ENCODE measurements at places on chromosomes 6 and 20.

DNA sequence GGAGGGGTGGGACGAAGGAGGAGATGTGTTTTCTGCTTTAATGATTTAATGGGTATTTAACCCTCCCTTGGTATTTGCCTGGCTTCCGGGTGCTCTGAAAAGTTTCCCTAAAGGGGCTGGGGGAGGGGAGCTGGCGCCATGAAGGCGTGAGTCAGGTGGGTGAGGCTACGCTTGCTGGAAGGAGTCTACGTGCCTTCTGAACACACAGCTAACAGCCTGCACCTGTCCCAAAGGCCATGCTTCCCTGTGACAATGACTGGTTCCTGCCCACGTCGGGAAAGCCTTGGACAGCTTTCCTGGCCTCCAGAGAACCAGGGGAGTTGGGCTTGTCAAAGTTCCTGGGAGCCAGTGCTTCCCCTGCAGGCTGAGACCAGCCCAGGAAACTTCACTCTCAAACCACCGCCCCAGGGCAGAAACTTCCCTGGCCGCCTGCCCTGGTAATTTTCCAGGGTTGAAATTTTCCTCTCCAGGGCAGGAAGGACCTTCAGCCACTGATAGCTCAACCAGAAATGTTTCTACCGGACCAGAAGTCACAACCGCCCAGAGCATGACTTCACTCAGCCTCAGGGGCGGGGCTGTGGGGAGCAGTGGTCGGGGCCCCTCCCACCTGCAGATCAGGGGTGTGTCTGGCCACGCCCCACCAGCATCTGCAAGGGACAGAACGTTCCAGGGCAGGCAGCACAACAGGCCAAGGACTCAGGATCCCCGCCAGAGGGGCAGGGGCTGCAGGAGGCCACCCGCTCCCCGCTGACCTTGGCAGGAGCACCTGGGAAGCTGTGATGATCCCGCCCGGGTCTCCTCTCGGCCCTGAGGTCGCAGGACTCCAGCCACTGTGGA lies 18.6 kb upstream of the SLCO4A1 start:
- peak; percentile 53 for DNase-seq

GRCh38 chr6:50905297-50905696 lies 86.6 kb downstream of the TFAP2B start:
- DNase-seq = no peak

GRCh38 chr6:51462896-51463295 lies 624.5 kb downstream of the PKHD1 start:
- DNase-seq = no peak

GRCh38 chr20:36214684-36215256 lies 21.5 kb upstream of the AAR2 start:
- DNase-seq = no peak

DNA sequence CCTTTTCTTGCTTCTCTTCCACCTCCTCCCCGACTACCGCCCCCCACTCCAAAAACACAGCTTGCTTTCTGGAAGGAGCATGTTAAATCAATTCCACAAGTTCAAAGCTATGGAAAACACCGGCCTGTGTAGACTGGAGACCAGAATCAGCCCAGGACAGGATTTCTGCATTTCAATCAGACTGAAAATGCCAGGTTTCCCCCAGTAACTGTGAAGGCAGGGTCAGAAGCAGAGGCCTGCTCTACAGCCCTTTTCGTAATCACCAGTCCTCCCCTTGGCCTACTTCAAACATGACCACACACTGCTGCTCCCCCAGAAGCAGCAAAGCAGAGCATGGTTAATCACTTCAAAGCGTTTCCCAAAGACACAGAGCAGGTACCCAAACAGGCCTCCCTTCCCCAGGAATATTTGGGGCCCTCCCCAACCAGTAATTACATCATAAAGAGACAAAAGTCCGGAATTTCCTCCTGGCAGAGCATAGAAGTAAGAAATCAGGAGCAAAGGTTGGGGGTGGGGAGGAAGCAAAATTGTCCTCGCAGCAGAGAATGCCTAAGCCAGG lies 38.4 kb downstream of the ZMYND8 start:
- no peak for DNase-seq

- no peak for DNase-seq
These were observed 26.0 kb downstream of the MAS1 start for GRCh38 chr6:159916752-159917151.

DNA sequence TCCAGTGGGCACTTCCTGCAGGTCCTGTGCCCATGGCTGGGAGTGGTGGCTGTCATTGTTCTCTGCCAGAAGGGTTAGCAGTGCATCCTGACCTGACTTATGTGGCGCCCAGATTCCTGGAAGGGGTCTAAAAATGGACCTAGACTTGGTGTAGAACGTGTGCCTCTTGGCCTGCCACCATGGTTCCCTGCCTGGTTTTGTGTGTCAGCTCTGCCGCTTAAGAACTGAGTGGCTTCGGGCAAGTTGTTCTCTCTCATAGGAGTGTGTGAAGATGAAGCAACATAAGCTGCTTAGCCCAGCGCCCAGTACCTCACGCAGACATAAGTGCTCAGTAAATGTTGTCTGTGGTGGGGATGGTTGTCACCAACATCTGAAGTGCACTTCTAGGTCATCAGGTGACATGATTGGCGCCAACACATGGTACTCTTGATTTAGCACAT lies 52.1 kb downstream of the PTPN1 start:
- DNase-seq = no peak

DNA sequence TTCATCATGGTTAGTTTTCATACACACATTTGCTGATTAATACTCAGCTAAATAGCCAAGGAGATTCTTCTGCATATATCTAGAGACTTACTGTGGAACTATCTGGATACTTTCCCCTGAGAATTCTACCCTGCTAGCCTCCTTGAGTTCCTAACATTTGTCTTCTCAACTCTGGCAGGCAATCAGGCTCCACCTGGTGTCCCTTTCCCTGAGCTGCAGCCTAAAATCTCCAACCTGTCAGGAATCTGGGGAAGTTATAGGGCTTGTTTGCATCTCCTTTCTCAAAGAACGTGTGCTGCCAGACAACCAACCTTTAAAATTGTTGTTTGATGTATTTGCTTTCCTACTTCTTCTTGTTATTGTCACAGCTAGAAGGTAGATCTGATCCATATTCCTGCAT lies 73.4 kb downstream of the FUT9 start:
- no peak for DNase-seq

DNA sequence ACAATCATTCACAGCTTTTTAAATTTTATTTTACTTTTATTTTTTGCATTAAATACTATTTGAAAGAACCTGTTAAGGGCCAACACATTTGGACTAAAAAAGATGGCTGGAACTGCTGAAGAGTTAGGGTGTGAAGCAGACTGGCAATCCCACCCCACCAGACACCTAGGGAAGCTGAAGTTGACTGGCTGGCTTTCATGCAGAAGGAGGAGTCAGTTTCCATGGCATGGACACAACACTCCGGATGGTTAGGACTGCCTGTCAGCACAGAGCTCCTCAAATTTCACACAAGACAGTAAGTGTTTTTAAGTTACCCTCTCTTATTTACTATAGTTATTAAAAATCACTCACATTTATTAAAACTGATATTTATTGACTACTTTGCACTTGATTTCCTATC lies at the start of gene ANKRD66:
ANKRD66 (plus strand) TSS at position 238 of the 400 bp plus-strand sequence. CDS start 5,016 bp downstream, outside the sequence.
- DNase-seq = no peak

DNA sequence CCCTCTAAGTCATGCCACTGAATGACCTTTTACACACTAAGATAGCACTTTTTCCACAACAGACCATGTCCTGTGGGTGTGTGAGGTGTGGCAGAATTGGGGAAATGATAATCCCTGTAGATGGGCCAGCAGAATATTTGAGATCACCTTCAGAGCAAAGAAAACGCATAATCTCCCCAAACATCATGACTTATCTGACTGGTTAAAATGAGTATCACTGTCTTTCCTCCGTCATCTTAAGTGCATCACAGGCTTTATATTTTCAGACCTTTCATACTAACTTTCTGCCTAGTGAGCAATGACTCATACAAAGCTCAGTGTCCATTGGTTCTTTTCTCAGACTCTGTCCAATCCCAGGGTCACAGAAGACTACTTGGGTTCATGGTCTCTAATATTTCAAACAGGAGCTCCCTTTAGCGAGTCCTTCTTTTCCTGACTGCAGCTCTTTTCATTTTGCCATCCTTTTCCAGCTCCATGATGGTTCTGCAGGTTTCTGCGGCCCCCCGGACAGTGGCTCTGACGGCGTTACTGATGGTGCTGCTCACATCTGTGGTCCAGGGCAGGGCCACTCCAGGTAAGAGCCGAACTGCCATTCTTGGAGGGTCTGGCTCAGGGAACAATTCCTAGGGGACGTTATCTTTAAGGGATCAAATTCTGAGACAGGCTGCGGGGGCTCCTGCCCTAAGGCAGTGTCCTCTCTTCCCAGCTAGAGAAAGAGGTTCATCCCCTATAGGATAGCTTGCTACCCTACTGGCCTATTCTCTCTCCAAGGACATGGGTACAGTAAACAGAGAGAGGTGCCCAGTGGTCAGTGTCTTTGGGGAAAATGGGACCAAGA lies at the start of gene HLA-DPB1:
HLA-DPB1 (plus strand) TSS at position 423 of the 838 bp plus-strand sequence; CDS start at position 475, 52 bp downstream.
- DNase-seq = peak; percentile 75

DNA sequence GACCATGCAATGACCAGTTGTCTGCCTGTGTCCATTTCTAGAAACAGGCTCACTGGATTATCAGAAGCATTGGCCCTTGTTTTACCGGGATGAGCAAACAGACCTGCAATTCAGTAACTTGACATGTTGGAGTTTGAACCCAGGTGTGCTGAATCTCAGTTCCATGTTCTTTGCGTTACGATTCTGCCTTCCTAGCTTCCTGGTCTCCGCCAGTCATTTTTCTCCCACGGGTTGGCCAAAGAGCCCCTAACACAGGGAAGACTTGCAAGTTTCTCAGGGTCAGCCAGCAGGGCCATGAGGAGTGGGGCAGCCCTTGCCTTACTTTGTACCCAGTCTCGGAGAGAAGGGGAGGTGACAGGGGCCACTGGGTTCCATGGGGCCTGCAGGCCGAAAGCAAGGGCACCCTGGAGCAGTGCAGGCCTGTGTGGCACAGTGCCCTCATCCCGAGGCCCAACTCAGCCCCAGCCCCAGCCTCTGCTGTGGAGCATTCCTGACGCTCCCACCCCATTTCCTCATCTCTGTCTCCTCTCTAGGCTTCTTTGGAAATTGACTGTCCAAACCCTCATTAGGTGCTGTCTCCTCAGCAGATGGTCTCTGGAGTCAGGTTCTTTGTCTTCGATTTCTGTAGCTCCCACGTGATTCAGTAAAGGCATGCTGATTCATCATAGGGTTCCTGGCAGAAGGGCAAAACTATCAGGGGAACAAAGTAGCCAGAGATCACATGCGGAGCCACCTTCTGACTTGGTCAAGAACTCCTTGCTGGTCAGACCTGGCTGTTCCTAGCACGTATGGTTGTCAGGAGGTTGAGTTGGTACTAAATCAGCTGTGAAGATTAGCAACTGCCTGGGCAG lies 23.6 kb downstream of the CDS2 start:
- no peak for DNase-seq

DNA sequence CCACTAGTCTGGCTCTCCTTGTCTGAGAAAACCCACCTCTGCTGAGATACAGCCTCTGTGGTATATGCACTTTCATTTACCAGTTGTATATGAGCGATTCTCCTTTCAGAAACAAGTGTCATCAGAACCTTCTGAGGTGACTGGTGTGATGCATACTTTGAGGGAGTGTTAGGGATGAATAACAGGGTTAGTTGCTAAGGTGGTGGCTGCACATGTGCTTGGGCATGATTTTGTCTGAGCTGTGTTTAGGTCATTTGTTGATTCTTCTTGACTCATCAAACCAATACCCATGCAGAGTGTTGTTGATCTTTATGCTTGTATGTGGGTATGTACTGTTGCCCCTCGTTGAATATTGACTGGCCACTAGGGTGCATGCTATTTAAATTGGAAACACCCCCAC lies 25.7 kb downstream of the DTD1 start:
- no peak for DNase-seq

DNA sequence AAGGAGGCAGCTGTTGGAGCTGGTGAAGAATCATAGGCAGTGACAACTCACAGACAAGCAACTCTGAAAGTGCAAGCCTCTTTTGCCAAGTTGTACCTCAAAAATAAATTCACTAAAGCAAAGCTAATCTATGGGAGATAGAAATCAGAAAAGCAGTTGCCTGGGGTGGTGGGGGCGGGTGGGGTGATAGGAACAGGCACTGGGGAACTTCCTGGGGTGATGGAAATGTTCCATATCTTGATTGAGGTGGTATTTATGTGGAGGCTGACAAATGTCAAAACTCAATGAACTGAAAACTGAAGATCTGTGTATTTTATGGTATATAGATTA lies 52.4 kb downstream of the ATP9A start:
- DNase-seq = no peak

GRCh38 chr6:8157839-8158238 lies 55.5 kb upstream of the EEF1E1 start:
- DNase-seq = no peak

DNA sequence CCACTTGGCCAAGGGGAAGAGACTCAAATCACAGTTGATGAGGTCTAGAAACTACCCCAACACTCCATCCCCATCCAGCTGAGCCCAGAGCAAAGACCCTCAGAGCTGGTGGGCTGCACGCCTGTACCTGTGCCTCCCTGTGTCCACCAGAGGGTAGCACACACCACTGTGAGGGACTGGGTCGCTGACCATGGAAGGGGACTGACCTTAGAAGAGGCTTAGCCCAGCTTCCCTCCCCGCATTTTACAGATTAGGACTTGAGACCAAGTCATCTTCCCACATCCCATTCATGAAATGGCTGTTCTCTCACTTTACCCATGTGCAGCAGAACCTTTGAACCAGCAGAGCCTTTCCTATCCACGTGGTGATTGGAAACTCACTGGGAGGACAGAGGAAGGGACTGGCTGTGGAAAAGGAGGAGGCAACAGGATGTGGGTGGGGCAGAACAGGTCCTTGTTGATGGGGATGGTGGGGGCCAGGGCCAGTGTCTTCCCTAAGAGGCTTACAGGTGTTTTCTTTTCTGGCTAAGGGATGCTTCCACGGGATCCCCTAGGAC lies 44.3 kb downstream of the CPXM1 start:
- no peak for DNase-seq

- DNase-seq = no peak
These were observed 71.2 kb upstream of the PLCB4 start for GRCh38 chr20:8997701-8998117.

- DNase-seq = no peak
These were observed 77.9 kb downstream of the FKBP5 start for GRCh38 chr6:35610830-35611229.

DNA sequence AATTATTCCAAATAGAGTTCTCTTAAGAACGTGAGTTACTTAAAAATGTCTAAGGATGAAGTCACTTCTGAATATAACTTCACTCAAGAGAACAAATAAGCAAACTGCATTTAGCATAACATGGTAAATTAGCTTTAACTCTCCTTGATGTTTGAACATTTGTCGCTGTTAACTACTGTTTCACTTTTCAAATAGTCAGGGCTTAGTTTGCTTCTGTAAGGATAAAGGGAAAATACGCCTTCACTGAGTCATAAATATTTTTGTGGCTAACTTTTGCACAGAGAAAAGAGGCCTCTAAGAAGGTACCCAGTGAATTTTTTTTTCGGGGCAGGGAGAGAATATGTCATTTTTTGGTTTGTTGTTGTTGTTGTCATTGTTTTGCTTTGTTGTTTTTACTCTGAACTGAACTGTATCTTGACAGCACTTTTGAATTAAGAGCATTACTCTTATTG lies 8.1 kb downstream of the PTPN1 start:
- DNase-seq = peak; percentile 41

- DNase-seq = no peak
These were observed 73.8 kb upstream of the CD93 start for GRCh38 chr20:23159947-23160318.

GRCh38 chr20:32908334-32909292 lies 49.9 kb downstream of the EFCAB8 start:
- no peak for DNase-seq

All from CD4-positive, alpha-beta memory T cell (primary cell).